ENCODE measurements at places on chromosomes 2 and 18.

DNA sequence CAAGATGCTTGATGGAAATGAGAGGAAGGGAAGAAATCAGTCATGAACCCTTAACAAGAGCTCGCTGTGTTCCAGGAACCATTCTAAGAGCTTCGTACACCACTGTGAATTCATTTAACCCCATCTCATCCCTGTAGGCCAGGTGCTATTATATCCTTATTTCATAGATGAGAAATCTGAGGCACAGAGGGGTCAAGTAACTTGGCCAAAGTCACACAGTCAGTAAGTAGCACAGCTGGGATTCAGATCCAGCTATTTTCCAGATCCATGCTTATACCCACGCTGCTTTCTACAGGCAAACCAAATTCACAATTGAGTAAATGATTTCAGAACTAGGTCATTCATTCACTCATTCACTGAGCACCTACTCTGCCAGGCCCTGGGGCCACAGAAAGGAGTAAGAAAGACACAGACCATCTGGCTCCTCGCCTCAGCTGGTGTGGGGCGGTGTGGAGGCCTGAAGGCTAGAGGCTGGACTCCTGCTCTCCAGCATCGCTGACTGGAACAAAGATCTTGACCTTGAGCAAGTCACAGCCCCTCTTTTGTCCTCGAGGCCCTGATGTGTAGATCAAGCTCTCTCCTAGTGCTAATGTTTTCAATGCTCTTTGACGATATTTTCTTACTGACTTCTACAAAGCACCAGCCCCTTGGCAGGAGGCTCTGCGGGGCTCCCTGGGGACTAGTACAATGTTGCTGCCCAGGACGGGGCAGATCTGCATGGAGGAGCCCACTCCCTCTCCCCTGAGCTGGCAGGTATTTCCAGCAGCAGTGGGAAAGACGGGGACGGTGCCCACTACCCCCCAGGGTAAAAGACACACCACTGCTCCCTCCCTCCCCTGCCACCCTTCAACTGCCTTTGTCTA lies 26.5 kb downstream of the STEAP3 start:
- no peak for DNase-seq

- peak; percentile 5 for DNase-seq
Observed at GRCh38 chr2:227862741-227863588, 8.5 kb upstream of the DAW1 start.

GRCh38 chr2:63023444-63023843 lies 27.2 kb upstream of the OTX1 start:
- DNase-seq, result no peak

DNA sequence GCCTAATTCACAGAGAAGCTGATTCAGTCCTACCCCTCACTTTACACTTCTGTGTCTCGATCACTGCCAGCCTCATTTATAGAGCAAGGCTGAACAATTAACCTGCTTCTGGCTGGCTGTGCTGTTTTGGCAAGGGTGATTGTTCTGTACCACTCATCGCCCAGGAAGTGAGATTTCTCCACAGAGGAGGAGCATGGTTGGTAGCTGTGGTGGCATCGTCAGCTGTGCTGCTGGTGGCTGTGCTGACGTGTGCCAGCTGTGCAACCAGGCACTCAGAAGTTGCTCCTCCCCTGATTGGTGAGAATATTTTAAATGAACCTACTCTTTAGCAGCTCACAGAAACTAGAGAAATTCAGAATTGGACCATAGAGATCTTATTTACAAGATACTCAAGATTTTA lies 158.3 kb downstream of the EML6 start:
- no peak for DNase-seq

- DNase-seq, result no peak
Observed at GRCh38 chr2:140696449-140696848, 1434.4 kb downstream of the LRP1B start.

Measured in GOT3 (cell line).